ENCODE measurements at places on chromosomes 2 and 18. TPM values are rescaled to one million over a fixed set of nuclear protein-coding genes. Genes with fewer than 3 reads are reported as not detected.

DNA sequence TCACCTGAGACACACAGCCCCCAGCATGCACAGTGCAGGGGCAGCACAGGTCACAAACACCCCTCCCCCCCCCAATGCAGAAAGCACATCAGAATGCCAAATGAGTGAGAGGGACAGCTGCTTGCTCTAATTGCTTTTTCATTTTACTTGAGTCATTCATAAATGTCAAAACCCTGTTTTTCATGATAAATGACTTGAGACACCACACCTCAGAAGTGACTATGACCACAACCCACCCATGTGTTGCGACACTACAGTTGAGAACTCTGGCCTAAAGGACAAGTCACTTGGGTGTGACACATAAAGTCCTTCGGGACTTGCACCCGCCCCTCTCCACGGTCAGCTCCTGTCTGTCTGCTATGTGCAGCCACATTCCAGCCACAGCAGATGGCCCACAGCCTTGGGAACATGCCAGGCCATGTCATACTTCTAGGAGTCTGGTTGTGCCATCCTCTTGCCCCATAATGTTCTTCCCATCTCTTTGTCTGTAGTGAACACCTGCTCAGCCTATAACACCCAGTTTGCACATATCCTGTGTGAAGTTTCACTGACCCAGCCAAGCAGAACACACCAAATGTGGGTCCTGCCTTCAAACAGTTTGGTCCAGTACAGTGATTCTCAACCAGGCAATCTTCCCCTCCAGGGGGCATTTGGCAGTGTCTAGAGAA lies 30.2 kb upstream of the RIOK3 start:
- peak; percentile 58 for DNase-seq

DNA sequence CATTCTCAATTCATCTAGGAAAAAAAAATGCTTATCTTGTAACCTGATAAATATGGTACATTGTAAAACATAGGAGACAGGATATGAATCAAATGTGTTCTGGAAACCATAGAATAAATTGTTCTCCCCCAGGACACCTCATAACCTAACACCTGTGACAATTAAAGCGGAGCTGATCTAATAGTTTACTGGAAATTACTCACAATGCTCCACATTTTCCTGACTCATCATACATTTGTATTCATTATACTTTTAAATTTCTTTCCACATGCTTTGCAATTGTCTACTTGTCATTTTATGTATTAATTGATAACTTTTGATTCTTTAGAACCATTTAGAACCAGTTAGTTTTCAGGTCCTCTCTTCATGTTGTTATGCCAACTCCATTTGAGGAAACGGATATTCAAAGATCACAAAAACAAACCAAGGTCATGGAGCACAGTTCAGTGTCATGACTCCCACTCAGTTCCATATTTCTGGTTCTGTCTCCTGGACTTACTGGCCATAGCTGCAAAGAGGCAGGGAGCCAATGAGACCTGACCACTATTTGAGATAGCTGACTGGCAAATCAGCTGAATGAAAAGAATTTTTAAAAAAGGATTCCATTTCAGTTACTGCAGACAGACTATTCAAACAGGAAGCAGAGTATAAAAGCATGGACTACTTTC lies 128.5 kb downstream of the CALCRL start:
- DNase-seq, result no peak

DNA sequence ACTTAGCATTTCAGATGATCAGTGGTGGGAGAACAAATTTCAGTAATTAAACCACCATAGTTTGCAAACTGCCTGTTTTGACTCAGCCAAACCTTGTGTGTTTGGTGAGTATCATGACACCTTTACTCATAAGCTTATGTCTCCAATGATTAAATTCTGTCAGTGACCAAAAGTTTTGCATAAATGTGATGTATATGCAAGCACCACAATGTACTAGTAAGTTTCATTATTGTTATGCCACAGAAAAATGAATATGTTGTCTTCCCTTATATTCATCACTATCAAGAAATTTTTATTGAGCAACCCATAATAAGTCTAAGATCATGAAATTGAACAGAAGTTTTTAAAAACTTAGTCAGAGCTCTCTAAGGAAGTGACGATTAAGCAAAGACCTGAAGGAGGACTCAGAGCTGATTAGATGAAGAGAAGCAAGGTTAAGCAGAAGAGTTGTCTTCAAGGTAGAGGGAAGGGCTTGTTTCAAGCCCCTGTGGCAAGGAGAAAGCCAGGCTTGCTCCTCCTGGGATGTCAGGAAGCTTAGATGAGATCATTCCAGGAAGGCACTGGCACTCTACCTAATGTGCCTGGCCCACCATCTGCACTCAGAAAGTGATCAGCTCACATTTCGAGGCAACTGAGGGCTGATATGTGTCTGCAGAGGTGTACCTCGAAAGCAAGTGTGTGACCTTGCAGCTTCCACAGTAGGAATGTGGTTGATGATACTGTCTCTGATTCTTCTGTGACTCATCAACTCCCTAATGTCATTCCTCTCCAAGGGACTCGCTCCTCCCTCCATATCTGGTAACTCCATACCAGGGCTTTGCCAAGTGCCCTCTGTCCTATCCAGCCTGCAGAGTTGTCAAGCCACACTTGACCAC lies 54.7 kb downstream of the KCTD18 start:
- DNase-seq, result no peak

DNA sequence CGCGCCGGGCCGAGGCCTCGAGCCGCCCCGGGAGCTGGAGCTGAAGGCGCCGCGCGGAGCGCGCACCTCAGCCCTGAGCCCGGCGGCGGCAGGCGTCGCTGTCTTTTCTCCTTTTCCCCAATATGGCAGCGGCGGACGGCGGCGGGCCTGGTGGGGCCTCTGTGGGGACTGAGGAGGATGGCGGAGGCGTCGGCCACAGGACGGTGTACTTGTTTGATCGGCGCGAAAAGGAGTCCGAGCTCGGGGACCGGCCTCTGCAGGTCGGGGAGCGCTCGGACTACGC lies 369 bp downstream of the SMCHD1 start:
- peak; percentile 11 for DNase-seq

DNA sequence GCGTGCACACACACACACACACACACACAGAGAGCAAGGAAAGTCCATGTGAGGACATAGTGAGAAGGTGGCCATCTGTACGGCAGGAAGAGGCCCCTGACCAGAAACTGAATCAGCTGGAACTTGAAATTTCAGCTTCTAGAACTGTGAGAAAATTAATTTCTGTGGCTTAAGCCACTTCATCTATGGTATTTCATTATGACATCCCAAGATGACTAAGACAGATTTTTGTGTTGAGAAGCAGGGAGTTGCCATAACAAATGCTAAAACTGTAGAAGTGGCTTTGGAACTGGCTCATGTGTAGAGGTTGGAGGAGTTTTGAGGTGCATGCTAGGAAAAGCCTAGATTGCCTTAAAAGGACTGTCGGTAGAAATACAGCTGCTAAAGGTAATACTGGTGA lies 63.4 kb upstream of the ZBTB7C start:
- no peak for DNase-seq

DNA sequence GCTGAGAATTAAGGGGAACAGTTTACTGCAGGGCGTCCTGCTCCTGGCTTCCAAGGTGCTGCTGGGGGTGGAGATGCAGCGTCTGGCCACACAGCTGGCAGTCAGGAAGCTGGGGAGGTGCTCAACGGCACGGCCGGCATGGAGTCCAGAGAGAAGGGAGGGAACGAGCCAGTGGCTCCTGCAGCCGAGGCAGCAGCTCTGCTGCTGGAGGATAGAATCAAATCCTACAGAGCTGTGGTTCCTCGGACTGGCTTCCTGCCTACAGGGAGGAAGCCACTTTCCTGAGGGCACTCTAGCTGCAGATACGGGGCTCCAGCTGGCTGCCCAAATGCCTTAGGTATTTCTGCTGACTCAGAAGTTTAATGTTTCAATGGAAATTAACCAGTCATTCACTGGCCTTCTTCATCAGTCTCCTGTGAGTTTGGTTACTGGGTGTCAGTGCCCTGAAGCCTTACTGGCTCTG lies 266.3 kb downstream of the TWIST2 start:
- DNase-seq, result peak; percentile 34

DNA sequence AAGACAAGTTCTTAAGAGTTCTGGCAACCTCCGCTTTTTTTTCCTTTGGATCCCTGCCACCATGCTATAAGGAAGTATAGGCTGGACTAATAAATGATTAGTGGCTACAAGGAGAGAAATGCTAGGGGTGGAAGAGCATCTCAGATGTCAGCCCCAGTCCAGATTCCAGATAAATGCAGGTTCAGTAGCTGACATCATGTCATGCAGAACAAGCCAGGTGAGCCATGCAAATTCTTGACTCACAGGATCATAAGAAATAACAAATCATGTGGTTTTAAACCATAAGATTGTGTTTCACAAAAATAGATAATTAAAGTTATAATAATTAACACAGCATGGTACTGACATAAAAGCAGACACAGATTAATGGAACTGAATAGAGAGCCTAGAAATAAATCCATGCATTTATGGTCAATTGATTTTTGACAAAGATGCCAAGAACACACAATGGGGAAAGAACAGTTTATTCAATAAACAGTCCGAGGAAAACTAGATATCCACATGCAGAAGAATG lies 152.9 kb upstream of the SESTD1 start:
- no peak for DNase-seq

DNA sequence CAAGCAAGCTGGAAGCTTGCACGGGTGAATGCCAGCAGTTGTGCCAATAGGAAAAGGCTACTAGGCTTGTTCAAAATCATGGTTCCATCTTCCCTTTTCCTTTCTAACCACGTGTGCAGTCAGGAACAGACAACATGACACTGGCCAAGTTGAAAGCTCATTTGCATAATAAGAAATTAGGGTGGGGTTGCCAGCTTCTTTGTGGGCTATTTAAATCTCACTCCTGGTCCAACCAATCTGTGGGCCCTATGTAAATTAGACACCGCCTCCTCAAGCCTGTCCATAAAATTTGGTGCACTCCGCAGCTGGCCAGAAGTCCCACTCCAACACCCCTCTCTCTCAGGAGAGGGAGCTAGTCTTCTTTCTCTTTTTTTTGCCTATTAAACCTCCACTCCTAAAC lies 1948.4 kb upstream of the PIK3C3 start:
- DNase-seq, result no peak

- peak; percentile 19 for DNase-seq
Observed at GRCh38 chr2:38740851-38741731, 10.1 kb downstream of the SRSF7 start.

DNA sequence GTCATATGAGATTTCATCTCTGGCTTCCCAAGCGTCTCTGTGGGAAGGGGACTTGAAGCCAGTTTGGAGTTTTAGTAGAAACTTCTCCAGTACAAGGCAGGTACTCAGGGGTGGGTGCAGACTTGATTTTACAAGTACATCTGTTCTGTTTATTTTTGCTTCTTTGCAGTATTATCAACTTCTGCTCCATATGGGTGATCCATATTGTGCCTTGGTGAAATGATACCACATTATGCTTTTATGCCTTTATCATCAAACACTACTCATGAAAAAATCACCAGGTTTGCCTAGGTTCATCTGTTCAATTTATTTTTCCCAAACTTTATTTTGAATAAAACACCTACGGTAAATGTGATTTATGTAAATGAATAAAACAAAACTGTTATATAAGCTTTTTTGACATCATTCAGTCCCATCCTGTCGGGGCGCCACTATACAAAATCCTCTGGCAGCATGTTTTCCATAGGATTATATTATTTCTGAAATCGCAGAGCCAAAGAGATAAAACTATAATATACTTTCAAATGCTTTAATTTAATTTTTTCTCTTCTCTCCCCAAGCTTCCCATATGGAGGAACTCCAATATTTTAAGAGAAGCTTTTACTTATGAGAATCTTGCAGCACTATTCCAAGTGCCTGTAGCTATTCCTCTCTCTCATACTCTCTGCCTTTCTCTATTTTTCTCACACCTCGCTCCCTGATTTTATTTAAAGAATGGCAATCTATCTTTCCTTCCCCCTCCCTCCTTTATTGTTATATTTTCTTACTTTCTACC lies 490.9 kb downstream of the RNF144A start:
- no peak for DNase-seq

DNA sequence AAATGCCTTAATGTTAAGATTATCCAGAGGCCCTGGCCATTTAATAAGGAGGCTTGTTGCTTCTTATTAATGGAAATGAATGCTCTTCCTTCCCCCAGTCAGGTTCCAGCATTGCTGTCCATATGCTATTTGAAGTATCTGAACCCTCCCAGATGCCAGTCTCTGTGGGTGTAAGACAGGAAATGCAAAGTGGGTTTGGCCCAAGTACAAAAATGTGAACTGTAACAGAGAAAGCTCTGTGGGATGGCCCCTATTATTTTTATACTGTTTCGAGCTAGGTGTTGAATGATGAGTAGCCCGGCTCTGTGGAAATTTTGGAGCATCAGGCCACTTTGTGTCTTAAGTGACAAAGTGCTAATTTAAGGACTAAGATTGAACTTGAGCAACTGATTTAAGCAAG lies 141.0 kb downstream of the UXS1 start:
- DNase-seq, result peak; percentile 81

GRCh38 chr2:170235860-170236679 lies 58.1 kb downstream of the MYO3B start:
- peak; percentile 37 for DNase-seq

- no peak for DNase-seq
Observed at GRCh38 chr2:197174539-197175094, 136.0 kb downstream of the ANKRD44 start.

DNA sequence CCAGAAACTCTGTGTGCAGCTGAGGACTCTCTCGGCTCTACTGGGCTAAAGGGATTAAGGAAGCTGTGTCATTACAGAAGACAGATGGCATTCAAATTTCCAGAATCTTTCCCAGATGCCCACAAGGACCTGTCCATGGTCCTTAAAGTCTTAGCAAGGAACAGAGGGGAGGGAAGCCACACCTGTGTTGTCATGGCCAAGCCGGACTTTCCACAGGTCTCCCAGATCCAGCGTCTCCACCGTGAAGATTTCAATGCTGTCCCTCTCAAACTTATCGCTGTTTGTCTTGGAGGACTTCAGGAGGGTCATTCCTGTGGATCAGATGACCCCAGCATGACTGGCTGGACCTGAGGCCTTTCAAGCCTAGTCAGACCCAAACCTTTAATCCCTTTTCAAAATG lies 114.5 kb downstream of the LOXHD1 start:
- DNase-seq, result no peak

- no peak for DNase-seq
Observed at GRCh38 chr2:169757778-169758177, 24.1 kb downstream of the KLHL23 start.

DNA sequence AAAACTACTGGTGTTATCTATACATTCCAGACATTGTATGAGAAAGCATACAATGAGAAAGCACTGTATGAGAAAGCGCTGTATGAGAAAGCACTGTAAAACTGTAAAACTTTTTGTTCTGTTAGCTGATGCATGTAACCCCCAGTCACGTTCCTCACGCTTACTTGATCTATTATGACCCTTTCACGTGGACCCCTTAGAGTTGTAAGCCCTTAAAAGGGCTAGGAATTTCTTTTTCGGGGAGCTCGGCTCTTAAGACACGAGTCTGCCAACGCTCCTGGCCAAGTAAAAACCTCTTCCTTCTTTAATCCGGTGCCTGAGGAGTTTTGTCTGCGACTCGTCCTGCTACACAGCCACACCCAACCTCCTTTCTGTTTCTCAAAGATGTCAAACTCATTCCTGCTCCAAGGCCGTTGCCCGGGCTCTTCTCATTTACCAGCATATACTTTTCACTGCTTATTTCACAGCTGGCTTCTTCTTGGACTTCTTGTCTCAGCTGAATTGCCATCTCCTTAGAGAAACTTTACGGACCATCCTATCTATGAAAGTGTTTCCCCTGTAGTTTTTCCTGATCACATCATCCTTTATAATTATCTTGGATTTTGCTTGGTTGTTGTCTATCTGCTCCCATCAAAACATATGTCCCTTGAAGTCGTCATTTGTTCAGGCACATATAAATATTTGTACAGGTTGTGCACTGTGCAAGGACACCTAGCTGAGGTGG lies 29.8 kb upstream of the YES1 start:
- no peak for DNase-seq

GCKR gene
- not detected for total RNA-seq

CYB5A gene
- 10.6 TPM for total RNA-seq

TRIM54 gene
- total RNA-seq, result not detected

CTDP1 gene
- 14.7 TPM for total RNA-seq

Data from H4 (cell line).